ENCODE measurements at places on chromosomes 1 and 21.

DNA sequence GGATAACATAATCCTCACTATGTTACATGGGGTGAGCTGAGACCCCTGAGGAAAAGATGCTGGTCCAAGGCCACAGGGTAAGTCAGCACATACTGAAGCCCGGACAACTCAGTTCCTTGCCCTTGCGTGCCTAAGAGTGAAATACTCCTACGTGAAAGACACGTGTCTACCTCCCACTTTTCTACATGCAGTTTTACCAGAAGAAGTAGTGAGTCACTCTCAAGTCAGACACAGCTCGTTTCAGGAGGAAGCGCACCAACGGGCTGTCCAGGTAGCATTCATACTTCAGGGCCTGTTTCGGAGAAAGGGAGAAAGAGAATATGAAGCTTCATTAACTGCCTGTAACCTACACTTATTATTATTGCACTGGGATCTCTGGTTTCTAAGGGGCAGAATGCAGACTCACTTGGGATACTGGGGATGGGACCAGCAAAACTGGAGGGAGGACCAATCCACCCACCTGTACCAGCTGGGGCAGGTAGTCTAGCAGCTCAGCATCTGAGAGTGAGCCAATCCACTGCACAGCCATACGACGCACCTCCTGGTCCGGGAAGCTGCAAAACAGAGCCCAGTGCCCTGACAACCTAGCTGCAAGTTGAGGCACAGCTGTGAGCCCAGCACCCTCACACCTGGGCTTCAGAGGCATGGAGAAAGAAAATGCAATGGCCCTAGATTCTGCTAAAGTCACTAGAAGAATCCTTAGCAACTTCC, 32.4 kb upstream of the PPP1R15B start:
- ATAC-seq = peak; percentile 74

DNA sequence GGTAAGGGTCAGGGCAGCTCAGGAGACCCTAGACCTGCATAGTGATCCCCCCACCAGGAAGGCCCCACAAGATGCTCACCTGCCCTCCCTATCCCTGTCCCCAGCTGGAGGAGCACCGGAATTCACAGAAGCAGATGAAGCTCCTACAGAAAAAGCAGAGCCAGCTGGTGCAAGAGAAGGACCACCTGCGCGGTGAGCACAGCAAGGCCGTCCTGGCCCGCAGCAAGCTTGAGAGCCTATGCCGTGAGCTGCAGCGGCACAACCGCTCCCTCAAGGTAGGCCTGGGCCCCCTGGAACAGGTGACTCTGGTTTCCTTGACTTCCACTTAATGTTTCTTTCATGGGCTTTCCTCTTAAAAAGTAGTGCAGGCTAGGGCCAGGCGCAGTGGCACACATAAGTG, 8.4 kb downstream of the TXLNA start:
- ATAC-seq = no peak

DNA sequence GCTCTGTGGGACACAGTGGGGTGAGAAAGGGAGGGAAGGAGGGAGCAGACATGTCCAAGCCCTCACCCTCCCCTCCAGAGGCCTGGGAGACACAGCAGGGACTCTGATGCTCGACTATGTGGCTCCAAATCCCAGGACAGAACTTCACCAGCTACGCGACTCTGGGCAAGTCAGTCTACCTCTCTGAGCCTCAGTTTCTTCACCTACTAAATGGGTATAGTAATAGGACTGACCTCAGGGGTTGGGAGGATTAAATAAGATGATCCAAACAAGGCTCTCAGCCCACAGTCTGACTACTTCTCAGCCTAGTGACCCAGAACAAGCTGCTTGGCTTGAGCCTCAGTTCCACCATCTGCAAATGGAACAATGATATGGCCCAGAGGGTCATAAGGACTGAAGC, 19.6 kb downstream of the SDC3 start:
- ATAC-seq = no peak

DNA sequence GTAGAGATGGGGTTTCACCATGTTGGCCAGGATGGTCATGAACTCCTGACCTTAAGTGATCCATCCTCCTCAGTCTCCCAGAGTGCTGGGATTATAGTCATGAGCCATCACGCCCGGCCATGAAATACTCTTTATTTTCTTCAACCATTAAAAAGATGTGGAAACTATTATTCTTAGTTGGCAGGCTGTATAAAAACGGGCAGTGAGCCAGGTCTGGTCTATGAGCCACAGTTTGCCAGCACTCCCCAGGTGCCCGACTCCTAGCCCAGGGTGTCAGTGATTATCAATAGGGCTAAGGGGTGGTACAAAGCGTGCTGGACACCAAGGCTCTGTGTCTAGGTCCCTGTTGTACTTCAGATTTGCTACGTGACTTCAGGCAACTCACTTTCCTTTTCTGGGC, 3.7 kb upstream of the TMEM61 start:
- peak; percentile 17 for ATAC-seq

DNA sequence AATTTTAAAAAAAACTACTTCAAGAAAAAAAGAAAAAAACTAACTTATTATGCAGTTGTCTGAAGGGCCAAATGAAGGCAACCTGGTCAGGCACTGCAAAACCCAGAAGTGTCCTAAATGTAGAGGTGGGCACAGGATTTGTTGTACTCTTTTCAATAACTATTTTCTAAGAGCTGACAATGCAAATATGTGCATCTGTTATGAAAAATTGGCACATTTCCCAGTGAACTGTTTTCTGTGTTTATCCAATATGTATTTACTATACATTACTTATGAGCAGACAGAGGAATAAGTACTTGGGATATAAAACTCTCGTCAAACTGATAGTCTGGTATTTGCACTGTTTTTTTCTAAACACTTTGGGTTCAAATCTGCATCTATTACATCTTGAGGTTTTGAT, 188.0 kb upstream of the C21orf91 start:
- no peak for ATAC-seq

DNA sequence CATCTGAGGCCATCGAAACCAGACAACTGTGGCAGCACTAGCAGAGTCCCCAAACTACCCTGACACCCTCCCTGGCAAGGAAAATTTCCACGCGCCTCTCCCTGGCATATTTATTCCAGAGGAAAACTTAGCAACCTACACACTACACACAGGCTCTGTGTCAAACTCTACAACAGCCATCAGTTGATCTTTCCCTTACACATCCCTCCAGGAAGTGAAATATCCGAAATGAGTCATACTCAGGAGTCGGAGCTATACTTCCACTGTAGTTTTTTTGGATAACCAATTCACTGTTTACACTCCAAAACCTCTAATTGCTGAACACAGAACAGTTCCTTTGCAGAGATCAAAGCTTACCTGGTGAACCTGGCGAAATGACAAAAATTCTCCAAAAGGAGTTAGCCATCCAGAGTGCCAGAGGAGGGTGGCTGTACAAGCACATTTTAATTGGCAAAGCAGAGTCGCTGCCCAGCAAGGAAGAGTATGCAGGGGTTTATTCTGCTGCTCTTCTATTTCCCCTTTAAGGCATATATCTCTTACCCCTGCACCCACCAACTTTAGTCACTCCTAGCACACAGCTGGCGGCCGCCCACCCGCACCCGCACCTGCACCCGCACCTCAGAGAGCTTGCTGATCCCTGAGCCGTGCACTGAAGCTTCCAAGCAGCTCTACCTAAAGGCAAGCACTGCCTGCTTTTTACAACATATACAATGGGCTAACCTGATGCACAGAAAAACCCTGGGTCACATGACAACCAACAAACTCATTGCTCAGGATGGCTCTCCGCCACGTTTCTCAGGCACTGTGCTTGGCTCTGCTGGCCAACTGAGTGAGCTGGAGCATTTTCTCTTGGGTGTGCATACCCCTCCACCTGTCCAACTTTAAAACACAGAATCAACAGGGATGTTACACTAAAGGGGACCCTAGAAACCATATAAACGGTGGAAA, 54.9 kb downstream of the CAPZB start:
- peak; percentile 82 for ATAC-seq

DNA sequence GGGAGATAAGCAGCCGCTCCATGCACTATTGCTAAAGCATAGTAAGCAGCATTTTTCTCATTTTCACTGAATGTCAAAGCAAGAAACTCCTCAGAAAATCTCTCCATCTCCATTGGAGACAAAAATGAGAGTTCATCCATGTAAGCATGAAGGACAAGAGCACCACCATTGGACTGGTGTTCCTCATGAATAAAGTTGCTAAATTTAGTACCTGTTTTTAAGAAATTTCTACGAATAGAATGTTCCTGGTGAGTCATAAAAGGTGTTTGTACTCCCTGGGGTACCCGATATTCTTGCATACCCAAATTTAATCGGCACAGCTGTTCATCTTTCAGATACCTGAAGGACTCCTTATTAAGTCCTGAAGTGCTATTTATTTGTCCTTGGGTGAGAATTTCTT, 14.8 kb downstream of the RSBN1 start:
- no peak for ATAC-seq

- ATAC-seq = peak; percentile 65
Observed at GRCh38 chr1:226912587-226913176, 27.4 kb upstream of the COQ8A start.

- no peak for ATAC-seq
Observed at GRCh38 chr1:86429122-86429725, 5.3 kb downstream of the CLCA2 start.

All from esophagus mucosa (tissue), 1 donor.